ENCODE measurements at places on chromosomes 7 and 10.

- no peak for DNase-seq
- no peak overlapping the region for H3K27ac ChIP-seq
- H3K27me3 ChIP-seq = no peaks in the 10 kb centered on the region
- peaks cover 11% of the 10 kb centered on the region for H3K36me3 ChIP-seq
Observed at GRCh38 chr10:133359554-133359971, 1.7 kb upstream of the FUOM start.

- no peak for DNase-seq
- no peak overlapping the region for H3K4me3 ChIP-seq
- H3K36me3 ChIP-seq = no peaks in the 10 kb centered on the region
- no peaks in the 10 kb centered on the region for H3K27me3 ChIP-seq
- H3K4me1 ChIP-seq = peaks cover 85% of the 10 kb centered on the region
Observed at GRCh38 chr10:17004801-17005380, 124.7 kb downstream of the CUBN start.

DNA sequence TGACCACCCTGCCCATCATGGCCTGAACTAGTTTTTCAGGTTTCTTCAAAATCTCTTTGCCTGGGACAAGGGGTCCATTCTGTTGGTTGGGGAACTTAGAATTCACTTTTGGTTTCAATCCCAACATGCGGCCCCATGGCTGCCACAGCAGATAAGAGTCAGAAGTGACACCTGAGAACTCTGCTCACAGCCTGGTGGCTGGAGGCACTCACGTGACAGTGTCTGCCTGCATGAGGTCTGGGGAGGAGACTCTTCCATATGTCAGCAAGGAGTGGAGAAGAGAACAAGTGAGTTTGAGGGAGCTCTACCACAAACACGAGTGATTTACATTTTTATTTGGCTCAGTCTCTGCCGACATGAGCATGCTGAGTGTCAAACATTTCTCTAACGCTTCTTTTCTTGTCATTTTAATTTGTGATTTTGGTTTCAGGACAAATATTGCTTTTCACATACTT lies 370.4 kb downstream of the TNS3 start:
- no peak overlapping the region for H3K27ac ChIP-seq
- DNase-seq = no peak
- H3K27me3 ChIP-seq = no peaks in the 10 kb centered on the region
- no peak overlapping the region for H3K4me3 ChIP-seq
- H3K36me3 ChIP-seq = no peaks in the 10 kb centered on the region
- no peaks in the 10 kb centered on the region for H3K4me1 ChIP-seq

DNA sequence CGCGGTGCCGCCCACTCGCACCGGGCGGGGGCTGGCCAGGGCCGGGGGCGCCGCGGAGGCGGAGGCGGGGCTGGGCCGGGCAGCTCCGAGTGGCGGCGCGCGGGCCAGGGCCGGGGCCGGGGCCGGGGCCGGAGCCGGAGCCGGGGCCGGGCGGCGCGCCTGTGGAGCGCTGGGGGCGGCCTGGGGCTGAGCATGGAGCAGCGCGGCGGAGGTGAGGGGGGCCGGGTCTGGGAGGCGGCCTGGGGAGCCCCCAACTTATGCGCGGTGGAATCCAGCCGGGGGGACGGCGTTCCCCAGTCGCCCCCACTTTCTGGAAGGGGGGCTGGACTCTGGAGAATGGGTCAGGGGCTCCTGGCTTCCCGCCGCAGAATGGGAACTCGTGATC lies at the start of gene LZTS2:
Gene LZTS2 (plus strand): TSS at position 67 of the 385 bp plus-strand sequence. CDS start 2,731 bp downstream, outside the sequence.
- no peaks in the 10 kb centered on the region for H3K36me3 ChIP-seq
- peak within 1 kb of the TSS; percentile 90 for H3K4me3 ChIP-seq
- H3K27me3 ChIP-seq = peaks cover 2% of the 10 kb centered on the region
- DNase-seq = no peak

DNA sequence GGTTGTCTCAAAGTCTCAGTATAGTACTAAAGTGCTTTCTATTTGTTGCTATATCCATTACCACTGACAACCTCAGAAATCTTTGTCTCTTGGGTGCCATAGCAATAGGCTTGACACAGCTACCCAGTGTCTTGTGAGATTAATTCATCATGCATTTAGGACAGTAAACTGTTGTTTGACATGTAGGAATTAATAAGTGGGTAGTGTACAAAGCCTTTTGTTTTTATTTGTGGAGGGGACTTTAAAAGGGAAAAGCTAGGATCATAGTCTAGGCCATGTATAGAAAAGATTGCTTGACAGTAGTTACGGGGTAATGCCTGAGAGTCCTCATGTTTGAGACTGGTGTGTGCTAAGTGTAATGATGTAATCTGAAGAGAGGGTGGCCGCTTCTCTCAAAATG lies 102.6 kb upstream of the AGR3 start:
- no peaks in the 10 kb centered on the region for H3K36me3 ChIP-seq
- peaks cover 15% of the 10 kb centered on the region for H3K4me1 ChIP-seq
- H3K27me3 ChIP-seq = no peaks in the 10 kb centered on the region
- DNase-seq = no peak
- no peak overlapping the region for H3K27ac ChIP-seq

- peaks cover 14% of the 10 kb centered on the region for H3K27me3 ChIP-seq
- DNase-seq = no peak
- peaks cover 21% of the 10 kb centered on the region for H3K36me3 ChIP-seq
- H3K4me3 ChIP-seq = no peak overlapping the region
Observed at GRCh38 chr10:132768346-132769248, 17.4 kb downstream of the NKX6-2 start.

GRCh38 chr7:50418526-50419290 lies 31.4 kb downstream of the FIGNL1 start:
- H3K36me3 ChIP-seq = no peaks in the 10 kb centered on the region
- H3K4me1 ChIP-seq = no peaks in the 10 kb centered on the region
- H3K4me3 ChIP-seq = no peak overlapping the region
- no peak for DNase-seq
- no peak overlapping the region for H3K27ac ChIP-seq

DNA sequence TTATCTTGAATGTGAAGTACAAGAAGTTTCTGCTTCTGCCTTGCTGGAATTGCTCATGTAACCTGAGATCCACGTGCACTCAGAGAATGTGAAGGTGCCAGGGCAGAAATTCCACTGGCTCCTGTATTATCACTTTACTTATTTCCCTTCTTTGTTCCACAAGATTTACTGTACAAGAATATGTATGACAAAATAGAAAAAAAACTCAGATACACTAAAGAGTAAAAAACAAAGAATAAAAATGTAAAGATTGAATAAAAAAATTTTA lies 43.0 kb downstream of the PLCE1 start:
- peaks cover 12% of the 10 kb centered on the region for H3K36me3 ChIP-seq
- no peaks in the 10 kb centered on the region for H3K27me3 ChIP-seq
- no peak for DNase-seq
- no peaks in the 10 kb centered on the region for H3K4me1 ChIP-seq
- no peak overlapping the region for H3K4me3 ChIP-seq

- peak within 1 kb of the TSS; percentile 67 for H3K4me3 ChIP-seq
- DNase-seq = peak; percentile 26
- peaks cover 22% of the 10 kb centered on the region for H3K4me1 ChIP-seq
Observed at GRCh38 chr10:98414932-98415730, at the start of gene PYROXD2. Gene PYROXD2, minus strand, starts transcription at chr10:98415182. Its CDS starts 47 bp downstream, at chr10:98415135.

- H3K36me3 ChIP-seq = no peaks in the 10 kb centered on the region
- no peak overlapping the region for H3K27ac ChIP-seq
- H3K4me1 ChIP-seq = peaks cover 23% of the 10 kb centered on the region
- peak; percentile 79 for DNase-seq
- no peak overlapping the region for H3K4me3 ChIP-seq
Observed at GRCh38 chr7:29102558-29103151, 43.7 kb downstream of the CPVL start.

- H3K27me3 ChIP-seq = no peaks in the 10 kb centered on the region
- H3K4me1 ChIP-seq = peaks cover 12% of the 10 kb centered on the region
- DNase-seq = no peak
- H3K36me3 ChIP-seq = peaks cover 39% of the 10 kb centered on the region
Observed at GRCh38 chr10:109906316-109906715, 17.0 kb downstream of the XPNPEP1 start.
